ENCODE measurements at places on chromosomes 7 and 10.

GRCh38 chr7:86158111-86158510 lies 485.6 kb upstream of the GRM3 start:
- DNase-seq: no peak

- DNase-seq: no peak
These were observed 222.8 kb downstream of the GALNT17 start for GRCh38 chr7:71354716-71355115.

- no peak for DNase-seq
These were observed 72.6 kb upstream of the LSM8 start for GRCh38 chr7:118111347-118111746.

- DNase-seq: no peak
These were observed 63.9 kb upstream of the AHR start for GRCh38 chr7:17234398-17235031.

DNA sequence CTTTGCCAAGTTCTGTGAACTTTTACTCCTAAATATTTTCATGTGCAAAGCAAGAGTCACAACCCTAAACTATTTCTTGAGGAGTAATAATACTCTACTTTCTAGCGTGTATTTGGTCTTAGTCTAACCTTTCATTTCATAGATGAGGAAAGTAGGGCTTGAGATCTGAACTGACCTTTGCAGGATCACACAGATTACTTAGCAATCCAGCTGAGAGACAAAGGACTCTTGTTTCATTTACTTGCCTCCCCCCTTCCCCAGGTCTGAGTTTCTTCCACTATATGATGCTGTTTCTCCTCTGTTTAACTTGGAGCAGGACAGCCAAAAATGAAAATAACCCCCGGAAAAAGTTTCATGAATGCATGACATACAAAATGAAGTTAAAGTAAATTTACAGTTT lies 75.3 kb upstream of the PTN start:
- DNase-seq: no peak

- no peak for DNase-seq
These were observed 16.2 kb downstream of the HNRNPF start for GRCh38 chr10:43392748-43393147.

DNA sequence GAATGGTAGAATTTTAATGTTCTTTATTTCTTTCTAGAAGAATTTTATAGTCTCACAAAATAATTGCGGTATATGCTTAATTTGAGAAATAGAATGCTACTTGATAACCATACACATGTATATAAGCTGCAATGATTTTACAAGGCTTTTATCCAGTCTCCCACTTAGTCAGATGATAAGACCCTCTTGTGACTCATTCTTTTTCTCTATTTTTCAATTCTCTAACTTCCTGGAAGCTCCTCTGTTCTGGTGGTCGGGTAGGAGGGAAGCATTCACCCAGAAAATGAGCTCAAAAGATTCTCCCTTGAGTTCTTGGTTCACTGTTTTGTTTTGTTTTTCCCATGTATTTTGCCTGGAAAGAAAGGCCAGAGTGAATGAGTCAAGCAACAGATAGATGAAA lies 546.6 kb downstream of the INHBA start:
- no peak for DNase-seq

DNA sequence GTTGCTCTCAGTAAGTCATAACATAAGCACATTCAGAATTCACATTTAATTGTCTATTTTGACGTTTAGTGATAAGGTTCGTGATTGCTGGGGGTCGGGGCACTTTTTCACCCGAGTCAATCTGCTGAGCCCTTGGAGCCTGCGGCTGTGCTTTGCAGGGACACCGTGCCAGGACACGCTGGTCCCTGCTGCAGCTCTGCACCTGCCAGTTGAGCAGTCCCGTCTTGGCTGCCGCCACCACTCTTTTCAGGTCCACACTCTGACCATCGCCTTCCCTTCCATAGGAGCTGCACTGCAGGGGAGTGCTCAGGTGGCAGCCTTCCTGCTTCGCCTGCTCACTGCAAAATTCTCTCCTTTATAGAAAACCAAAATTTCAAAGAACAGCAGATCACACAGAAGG lies 36.4 kb downstream of the CUL1 start:
- no peak for DNase-seq

Data from NCI-H2107 (cell line).